ENCODE measurements at places on chromosomes 7 and 10. TPM values are rescaled to one million over a fixed set of nuclear protein-coding genes. Genes with fewer than 3 reads are reported as not detected.

The PAPSS2 gene
- 11.8 TPM for total RNA-seq

The TWIST1 gene
- 1.3 TPM for total RNA-seq

- peak; percentile 91 for DNase-seq
Measured at GRCh38 chr7:100867040-100867775, at the start of gene TRIP6. TRIP6 (plus strand) TSS chr7:100867387; CDS start chr7:100867498, 111 bp downstream.

The BUB3 gene
- 40.0 TPM for total RNA-seq

The KCP gene
- total RNA-seq: 0.12 TPM

- DNase-seq: no peak
Measured at GRCh38 chr10:62614389-62615157, 189.9 kb upstream of the ADO start.

- no peak for DNase-seq
Measured at GRCh38 chr10:66414943-66415342, 510.9 kb upstream of the LRRTM3 start.

DNA sequence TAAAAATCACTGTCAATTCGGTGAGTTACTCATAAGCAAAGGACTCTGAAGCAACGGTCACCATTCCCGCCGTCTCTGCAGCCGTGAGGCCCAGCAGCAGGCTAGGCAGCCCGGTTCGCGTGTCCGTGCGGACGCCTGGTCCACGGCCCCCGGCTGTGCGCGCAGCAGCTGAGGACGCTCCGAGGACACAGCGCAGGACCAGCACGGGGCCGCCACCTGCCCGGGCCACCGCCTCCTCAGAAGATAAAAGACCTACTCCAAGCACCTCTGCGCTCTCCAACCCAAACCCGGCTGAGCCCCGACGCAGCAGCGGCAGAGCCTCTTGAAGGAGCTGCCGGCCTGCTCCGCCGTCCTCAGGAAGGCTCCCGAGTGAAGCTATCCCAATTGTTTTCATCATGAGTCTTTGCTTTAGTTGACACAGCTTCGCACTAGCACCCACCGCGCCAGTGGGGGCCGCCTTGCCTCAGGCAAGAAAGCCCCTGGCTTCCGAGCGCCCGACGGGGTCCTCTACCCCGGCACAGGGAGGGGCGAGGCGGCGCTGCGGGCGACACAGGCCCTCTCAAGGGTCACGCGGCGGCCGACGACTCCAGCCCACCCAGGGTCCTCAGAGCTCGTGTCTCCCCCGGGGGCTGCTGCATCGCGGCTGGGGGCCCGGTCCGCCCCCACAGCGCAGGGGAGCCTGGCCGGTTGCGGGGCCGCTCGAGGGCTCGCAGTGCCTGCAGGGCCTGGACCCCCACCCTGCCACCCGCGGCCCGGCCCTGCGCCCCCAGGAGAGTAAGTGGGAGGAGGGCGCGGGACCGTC is 16.9 kb upstream of the GPR146 start:
- DNase-seq: peak; percentile 63

GRCh38 chr7:117014673-117015133 is 61.4 kb downstream of the ST7 start:
- DNase-seq: peak; percentile 61

The HMX3 gene
- total RNA-seq: not detected

DNA sequence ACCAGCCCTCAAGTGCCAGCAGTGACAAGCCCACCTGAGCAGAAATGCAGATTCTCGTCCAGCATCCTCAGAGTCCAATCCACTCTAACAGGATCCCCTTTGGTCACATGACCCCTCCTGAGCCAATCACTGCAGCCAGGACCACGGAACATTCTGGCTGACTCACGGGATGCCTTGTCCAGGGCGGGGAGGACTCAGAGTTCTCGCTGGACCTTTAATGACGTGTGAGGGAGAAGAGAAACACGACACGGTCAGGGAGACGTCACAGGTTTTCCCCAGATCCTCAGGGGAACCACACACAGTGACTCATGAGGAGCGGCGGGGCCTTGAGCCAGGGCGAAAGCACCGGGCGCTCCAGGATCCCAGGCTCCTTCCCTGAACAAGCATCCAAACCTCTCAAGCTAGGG is 155.7 kb downstream of the PTPRN2 start:
- peak; percentile 61 for DNase-seq

The GIMAP5 gene
- total RNA-seq: 9.8 TPM

The EEPD1 gene
- 9.6 TPM for total RNA-seq

- DNase-seq: no peak
Measured at GRCh38 chr7:82317257-82317721, 126.3 kb downstream of the CACNA2D1 start.

GRCh38 chr10:130021383-130021950 is 57.4 kb upstream of the EBF3 start:
- no peak for DNase-seq

The PANK1 gene
- 21.2 TPM for total RNA-seq

The KLLN gene
- 0.47 TPM for total RNA-seq

- DNase-seq: no peak
Measured at GRCh38 chr7:32941181-32941580, 16.1 kb upstream of the FKBP9 start.

- no peak for DNase-seq
Measured at GRCh38 chr10:8045726-8046494, 8.6 kb upstream of the GATA3 start.

DNA sequence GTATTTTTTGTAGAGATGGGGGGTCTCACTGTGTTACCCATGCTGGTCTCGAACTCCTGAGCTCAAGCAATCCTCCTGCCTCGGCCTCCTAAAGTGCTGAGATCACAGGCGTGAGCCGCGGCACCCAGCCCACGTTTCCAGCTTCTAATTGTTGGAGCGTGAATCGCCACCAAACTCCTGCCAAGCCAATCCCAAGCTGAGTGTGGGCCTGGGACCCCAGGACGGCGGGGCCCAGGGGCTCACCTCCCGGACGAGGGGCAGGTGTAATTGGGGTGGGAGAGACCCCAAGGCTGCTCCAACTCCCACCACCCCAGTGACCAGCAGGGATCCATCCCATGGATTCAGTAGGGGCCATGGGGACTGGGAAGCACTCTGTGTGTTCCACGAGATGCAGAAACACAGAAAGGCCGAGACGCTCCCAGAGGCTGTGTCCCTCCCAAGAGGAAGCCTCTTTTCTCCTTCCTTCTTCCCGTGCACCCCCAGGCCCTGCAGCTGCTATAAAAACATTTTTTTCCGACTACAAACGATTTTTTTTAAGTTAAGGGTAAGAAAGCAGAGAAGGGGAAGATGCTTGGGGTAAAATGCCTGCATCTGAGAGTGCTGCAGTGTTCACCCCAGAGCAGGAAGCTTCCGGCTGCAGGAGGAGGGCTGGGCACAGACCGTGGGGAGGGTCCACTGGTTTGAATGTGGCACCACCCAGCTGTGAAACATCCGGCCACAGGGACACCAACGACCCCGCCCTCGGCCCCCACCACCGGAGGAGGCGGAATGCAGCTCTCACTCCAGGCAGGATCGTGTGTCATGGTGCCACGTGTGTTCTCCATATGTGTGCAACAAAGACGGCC is 76.5 kb downstream of the MICALL2 start:
- DNase-seq: no peak

DNA sequence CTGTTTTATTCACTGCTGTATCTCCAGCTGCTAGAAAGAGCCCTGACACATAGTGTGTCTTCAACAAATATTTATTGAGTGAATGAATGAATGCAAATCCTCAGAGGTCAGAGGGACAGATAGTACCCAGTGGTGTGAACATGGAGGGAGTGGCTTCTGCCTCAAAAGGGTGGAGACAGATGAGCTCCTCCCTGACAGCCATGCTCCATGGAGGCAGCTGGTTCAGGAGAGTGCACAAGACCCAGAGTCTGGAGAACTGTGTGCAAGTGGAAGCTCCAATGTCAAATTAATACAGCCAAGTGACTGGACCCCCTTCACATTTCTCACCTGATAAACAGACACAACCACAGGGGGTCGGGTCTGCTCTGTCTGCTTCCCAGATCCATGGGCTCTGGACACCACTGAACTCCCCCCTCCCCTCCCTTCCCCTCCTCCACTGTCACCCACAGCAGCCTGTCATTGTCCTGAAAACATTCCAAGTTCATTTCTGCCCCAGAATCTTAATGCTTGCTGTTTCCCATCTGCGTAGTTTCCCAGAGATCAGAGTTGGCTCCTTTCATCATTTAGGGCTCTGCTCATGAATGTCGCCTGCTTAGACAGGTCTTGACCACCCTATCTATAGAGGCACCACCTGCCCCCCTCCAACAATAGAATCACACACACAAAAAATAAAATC is 312.9 kb upstream of the PODXL start:
- no peak for DNase-seq

DNA sequence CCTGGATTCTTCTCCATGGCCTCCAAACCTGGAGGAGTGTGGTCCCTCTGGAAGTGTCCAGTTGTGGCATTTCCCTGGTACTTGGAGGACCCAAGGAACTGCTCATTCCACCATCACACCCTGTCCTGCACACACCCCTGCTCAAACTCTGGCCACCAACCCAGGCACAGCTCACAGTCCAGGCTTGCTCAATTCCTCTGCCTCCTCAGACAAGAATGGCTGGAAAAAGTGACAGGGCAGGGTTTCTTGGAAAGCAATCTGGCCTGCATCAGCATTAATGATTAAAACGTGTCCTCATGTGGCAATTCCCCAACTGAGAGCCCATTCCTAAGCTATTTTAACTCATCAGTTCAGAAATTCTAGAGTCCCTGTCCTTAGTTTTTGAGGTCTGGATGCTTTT is 17.2 kb upstream of the TPST1 start:
- DNase-seq: peak; percentile 45

- no peak for DNase-seq
Measured at GRCh38 chr10:19329475-19329874, 280.9 kb downstream of the MALRD1 start.

The SLC18A3 gene
- not detected for total RNA-seq
